T1000 (cell line): ENCODE measurements at places on chromosomes 7 and 10.

DNA sequence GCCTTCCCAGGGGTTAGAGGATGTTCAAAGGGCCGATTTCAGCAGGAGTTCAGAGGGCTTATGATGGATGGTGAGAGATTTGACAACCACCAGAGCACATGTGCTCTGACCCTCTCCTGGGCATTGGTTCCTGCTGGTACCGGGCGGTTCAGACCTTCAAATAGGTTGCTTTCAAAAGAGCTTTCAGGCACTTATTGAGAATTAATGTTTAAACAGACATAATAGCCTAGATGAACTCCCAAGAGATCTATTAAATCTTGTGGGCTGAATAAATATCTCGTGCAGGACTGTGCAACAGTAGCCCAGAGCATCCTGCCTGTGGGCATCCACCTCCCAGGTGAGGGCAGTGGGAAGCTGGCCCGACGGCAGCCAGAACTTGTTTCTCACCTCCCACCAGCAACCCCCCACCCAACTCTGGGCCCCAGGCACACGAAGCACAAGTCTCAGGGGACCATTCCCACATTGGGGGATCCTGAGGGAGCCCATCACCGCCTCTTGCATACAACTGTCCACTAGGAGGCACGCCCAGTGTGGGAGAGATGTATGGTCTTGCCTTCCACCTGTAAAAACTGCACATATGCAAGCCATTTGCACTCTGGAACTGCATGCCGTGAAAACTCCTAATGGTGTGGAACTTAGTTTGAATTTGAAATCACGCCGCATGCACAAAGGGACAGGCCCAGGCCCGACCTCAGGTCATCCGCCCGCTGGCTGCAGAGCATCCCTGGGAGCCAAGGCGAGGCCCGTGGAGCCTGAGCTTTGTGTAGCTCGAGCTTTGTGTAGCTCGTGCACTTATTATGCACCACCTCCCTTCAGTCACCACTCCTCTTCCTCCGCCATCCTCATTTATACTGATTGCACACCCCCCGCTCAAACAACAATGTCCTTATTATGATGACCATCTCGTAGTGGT lies 147.8 kb downstream of the ADCY1 start:
- no peak for DNase-seq

- DNase-seq, result no peak
Observed at GRCh38 chr10:125055446-125055845, 104.9 kb downstream of the CTBP2 start.

- DNase-seq, result no peak
Observed at GRCh38 chr7:2090526-2091520, 141.9 kb downstream of the MAD1L1 start.

- no peak for DNase-seq
Observed at GRCh38 chr7:91683823-91684222, 196.7 kb downstream of the MTERF1 start.

DNA sequence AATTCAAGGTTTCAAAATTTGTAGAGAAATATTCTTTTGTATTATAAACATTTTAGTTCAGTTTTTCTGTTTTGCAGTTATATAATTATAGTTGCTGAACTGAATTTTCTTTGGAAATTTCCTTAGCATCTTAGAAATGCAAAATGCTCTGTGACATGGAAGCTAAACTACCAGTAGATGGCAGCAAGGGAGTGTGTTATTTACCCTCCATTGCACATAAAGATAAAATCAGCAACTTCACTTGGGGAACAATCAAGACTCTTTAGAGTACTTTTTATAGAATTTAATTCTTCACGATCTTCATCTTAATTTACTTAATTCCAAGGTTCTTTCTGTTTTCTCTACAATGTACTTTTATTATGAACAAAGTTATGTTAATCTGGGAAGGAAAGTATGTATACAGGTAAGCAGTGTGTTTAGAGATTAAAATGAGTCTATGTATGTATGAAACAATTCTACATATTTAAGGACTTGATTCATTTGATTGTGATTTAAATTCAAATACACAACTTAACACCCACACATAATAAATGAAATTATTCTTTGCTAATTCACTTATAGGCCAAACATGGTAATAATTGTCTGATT lies 404.2 kb downstream of the THSD7A start:
- DNase-seq, result no peak
